8988T (cell line): ENCODE measurements at places on chromosomes 13 and 19.

DNA sequence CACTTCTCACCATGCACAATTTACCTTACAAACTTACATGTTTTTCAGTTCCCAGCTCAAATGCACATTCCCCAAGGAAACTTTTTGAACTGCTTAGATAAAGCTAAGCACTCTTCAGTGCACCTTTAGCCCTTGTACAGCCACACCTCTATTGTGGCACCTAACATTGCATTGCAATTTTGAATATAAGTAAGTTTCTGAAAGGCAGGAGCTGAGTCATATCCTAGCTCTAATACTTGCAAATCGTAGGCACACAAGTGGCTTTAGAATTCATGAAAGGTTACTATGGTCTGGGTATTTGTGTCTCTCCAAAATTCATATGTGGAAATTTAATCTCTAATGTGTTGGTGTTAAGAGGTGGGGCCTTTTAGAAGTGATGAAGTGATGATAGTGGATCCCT, 4.9 kb upstream of the ESD start:
- no peak for DNase-seq

GRCh38 chr13:66567899-66568612, 662.1 kb downstream of the PCDH9 start:
- DNase-seq = no peak

GRCh38 chr13:58767566-58767965, 1136.0 kb downstream of the PCDH17 start:
- no peak for DNase-seq

DNA sequence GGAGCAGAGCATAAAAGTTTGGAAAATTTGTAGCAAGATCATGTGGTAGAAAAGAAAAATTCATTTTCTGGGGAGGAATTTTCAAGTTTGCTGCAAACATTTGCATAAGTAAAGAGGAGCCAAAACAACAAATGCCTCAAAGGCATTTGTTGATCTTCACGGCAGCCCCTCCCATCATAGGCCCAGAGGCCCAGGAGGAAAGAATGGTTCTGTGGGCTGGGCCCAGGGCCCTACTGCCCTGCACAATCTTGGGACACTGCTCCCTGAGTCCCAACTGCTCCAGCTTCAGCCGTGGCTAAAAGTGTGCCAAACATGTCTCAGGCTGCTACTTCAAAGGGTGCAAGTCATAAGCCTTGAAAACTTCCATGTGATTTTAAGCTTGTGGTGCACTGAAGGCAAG, 11.3 kb downstream of the LGALS13 start:
- DNase-seq = no peak

DNA sequence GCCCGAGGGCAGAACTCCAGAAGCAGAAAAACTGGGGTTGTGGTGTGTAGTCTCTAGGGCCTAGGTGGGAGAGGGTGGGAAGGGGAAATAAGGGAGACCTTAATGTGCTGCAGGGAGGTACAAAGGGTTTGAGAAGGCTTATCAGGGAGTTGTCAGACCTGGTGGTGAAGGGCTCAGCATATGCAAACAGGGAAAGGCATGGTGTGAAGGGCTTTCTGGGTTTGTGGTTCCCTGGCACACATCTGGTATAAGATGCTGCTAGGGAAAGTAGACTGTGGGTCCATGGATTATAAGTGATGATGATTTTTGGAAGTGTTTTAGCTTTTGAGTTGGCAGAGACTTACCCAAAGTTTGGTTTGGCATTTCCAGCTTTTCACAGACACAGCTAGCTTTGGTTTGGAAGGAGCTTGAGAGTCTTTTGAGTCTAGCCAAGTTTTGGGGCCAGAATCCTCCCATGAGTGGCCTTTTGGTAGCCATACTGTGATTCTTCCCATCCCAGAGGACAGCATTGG, 2.2 kb downstream of the TRIM28 start:
- no peak for DNase-seq

GRCh38 chr13:39062004-39062403, 23.7 kb downstream of the NHLRC3 start:
- DNase-seq = no peak

DNA sequence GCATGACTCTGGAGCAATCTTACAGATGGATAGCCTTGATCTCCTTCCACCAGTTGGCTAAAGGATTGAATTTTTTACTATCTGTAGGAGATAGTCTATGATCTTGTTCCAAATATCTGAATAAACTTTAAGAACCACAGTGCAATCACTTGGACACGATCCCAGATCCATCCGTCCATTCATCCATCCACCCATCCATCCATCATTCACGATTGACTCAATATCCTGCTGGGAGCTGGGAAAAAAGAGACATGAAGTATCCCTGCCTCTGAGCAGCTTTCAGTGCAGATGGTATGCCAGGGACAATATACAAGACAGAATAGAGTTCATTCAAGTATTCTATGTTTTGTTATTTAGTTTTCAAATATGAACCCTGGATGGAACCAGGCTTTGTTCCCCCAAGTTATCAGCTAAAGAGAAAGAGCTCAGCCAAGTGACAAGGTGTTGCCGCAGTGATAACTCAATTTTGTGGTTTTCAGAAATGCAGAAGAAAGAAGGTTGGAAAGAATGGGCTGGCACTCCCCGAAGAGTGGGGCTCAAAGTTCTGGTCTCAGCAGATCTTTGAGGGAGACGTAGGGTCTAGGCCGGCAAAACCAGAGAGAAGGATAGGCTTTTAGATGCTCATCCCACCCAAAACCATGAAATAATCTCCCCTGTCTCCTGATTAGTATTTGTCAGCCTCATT, 66.3 kb downstream of the IRS2 start:
- no peak for DNase-seq

GRCh38 chr13:30088312-30088855, 219.0 kb downstream of the KATNAL1 start:
- no peak for DNase-seq

DNA sequence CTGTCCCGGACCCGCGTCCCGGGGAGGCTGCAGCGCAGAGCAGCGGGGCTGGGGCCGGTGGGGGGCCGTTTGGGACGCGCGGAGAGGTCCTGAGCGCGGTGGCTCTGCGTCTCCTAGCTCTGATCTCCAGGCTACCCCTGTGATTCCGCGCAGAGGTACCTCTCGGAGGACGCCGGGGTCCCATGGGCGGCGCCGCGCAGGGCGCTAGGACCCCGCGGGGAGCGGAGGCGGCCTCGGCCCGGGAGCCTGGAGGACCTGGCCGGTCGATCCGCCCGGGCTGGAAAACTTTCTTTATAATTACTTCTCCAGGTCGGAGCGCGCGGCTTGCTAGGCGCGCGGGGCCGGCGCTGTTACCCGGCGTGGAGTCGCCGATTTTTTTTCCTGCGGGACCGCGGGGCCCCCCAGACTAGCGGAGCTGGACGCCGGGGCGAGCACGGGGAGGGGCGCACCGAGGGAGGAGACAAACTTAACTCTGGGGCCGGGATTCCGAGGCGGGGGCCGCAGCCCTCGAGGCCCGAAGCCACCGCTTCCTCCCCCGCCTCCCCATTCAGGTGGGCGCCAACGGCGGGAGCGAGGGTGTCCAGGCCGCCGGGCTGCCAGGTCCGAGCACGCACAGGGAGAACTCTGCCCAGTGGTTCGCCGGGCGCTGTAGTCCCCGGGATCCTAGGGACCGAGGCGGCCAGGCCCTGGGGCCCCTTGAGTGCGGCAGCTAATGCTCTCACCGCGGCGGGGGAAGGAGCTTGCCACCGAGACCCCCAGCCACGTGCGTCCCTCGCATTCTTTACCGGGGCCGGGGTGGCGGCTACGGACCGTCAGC, 848 bp upstream of the CEBPA start:
- peak; percentile 86 for DNase-seq

DNA sequence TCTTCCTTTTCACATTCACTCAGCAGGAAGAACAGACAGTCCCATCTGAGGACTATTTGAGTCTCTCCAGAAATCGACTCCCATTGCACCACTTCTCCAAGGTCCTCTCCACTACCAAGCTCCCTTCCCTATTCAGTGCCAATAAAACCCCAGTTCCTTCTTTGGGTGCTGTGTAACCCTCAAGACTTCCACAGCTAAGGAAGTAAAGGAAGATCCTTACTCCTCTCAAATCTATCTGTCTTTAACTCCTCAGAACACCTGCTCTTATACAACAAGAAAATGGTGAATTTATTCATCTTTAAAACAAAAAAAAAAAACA, 29.2 kb upstream of the TM9SF2 start:
- no peak for DNase-seq

- DNase-seq = no peak
Observed at GRCh38 chr13:52374873-52375411, 31.0 kb downstream of the THSD1 start.

DNA sequence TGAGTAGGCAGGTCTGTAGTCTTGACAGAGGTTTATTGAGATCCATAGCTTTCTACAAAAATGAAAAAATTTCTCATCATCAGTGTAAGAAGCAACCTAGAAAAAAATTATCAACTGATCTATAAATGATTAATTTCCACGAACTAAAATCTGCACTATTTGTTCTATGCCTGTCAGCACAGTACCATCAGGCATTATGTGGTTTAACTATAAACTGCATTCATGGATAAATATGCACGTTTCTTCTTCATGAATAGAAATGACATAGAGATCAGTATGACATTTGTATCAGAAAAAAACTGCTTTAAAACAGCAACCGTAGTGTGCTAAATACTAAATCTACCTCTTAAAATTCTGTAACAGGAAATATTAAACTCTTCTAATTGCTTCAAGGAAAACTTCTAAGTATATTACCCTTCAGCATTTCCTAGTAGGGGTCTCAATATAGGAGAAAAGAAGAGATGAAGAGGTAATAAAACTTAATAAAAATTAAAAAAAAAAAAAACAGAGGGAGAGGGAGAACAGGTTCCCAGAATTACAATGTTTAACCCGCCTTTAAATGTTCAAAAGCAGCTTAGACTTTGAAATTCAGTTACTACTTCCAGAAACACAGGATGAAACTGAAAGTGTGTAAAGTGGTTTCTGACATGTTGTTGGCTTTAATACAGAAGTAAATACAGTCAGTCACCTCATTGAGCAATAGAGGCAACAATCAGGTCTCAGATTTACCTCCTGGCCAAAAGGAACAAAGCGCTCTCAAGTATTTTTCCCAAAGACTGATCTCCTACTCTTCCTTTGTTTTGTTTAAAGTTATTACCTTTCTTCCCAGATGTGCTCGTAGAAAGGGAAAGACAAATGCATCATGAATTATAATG, 144.4 kb downstream of the DIAPH3 start:
- DNase-seq = no peak

DNA sequence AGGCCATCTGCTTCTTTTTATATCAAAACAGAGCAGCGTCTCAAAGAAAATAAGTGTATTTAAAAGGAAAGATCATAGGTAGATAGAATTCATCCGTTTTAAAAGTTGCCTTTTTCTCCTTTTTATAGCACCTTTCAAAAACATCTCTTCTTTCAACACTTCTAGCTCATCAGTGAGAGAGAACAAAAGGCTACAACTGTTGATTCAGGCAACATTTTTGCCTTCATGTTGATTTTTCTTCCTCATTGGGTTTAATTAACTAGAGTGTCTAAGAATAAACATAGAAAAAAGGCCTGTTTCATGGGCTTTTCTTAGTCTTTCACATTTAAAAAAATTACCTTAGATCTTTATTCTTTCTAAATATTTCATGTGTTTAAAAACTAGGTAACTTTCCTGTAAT, 13.6 kb downstream of the COL4A2 start:
- no peak for DNase-seq

GRCh38 chr13:41962994-41963393, 2.1 kb upstream of the VWA8 start:
- no peak for DNase-seq

- DNase-seq = no peak
Observed at GRCh38 chr19:7789447-7789846, 26.4 kb downstream of the CLEC4M start.

DNA sequence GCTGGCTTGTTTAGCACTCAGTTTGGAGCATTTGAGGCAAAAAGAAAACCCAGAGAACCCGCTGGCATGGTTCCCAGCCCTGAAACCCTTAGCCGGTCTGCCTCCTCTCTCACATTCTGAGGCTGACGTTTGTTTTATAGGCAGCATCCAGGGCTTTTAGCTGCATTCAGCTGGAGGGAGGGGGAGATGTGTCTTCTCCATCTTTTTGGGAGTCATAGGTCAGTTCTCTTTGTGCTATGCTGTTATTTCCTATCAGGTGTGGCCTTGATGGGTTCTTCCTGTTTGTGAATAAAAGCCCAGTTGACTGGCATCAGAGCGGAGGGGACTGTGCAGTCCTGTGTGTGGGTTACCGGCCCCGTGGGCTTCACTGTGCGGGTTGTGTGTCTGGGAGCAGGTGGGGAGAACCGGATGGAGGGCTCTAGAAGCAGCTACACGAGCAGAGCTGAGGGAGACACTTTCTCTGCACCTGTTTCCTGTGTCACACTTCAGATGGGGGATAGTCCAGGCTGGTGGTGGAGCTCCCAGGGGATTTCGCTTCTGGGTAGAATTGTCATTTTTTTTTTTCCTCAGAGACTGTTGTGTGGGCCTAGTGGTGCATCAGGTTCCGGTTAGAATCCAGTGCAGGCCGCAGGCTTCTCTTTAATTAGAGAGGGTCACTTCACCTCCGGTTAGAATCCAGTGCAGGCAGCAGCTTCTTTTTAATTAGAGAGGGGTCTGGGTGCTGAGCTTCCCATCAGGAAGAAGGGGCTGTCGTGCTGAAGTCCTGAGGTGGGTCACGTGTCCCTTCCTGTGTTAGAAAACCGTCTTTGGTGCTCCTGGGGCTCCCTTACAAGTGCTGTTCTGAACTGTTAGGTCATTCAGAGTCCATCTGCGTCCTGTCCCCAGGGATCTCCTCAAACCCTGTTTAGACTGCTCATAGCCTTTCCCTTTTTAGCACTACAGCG, 69.6 kb downstream of the ARHGEF7 start:
- DNase-seq = no peak

DNA sequence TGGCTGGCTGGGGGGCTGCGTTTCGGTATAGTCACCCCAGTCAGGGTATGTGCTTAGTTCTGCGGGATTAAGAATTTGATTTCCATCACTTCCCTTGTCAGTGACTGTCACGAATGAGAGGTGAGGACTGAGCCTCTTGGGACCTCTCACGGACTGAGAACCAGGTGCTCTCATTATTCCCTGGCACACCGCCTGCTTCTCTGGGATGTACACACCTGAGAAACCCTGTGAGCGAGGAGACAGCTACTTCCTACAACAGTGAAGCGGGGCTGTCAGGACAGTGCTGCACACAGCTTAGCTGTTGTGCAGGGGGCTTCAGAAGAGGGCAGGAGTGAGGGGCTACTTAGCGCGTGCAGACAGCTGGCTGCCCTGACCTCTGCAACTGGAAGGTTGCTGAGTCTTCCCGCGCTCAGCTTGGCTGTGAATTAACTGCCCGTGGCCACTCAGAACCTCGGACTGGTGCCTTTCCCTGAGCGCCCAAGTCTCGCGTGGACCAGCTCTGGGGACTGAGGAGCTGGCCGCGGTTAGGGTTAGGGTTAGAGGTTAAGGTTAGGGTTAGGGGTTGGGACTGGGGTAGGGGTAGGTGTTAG, 65.3 kb upstream of the MCF2L start:
- no peak for DNase-seq
